ENCODE measurements at places on chromosomes 12 and 14. TPM values are rescaled to one million over a fixed set of nuclear protein-coding genes. Genes with fewer than 3 reads are reported as not detected.

- DNase-seq = no peak
These were observed 30.3 kb upstream of the TTC7B start for GRCh38 chr14:90846511-90846910.

DNA sequence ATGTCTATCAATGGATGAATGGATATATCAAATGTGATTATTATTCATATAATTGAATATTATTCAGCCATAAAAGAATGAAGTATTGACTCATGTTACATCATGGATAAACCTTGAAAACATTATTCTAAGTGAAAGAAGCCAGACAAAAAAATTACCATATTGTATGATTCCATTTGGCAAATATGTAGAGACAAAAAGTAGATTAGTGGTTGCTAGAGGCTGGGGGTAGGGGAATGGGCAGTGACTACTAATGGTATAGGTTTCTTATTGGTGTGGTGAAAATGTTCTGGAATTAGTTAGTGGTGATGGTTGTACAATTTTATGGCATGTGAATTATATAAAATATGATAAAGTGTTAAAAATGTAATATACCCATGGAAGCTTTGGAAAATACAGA, 31.8 kb upstream of the GNS start:
- DNase-seq = no peak

DNA sequence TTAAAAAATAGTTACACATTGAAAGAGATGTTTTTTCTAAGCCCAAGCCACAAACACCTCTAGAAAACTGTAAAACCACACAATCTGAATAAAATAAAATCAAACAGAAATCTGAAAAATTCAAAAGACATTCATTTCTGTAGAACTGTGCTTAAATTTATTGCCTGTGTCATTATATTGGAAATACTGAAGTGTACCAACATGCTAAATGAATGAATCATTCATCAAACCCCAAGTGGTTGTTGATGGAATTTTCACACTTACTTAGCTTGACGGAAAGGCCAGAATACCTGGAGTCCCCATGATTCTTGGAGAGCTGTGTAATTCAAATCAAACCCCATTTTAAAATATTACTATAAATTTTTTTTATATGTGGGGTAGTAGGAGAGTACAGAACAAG, 2.7 kb downstream of the KITLG start:
- no peak for DNase-seq

GRCh38 chr12:84641940-84642545, 270.6 kb downstream of the SLC6A15 start:
- DNase-seq = no peak

The PRIMA1 gene
- polyA plus RNA-seq = 1.5 TPM

The TMEM253 gene
- polyA plus RNA-seq = 1.3 TPM

DNA sequence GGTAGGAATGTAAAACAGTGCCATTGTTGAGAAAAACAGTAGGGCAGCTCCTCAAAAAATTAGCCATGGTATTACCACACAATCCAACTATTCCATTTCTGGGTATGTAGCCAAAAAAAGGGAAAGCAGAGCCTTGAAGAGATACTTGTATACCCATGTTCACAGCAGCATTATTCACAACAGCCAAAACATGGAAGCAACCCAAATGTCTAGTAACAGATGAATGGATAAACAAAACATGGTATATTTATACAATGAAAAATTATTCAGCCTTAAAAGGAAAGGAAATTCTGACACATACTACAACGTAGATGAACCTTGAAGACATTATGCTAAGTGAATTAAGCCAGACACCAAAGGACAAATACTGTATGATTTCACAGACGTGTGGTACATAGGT, 67.6 kb upstream of the GNG2 start:
- no peak for DNase-seq

The GYS2 gene
- polyA plus RNA-seq = 0.17 TPM

The FGD6 gene
- 13.9 TPM for polyA plus RNA-seq

The EIF2S3B gene
- polyA plus RNA-seq = 1.5 TPM

GRCh38 chr12:108335349-108336119, 3.6 kb downstream of the CMKLR1 start:
- no peak for DNase-seq

The SLC38A4 gene
- polyA plus RNA-seq = 27.1 TPM

DNA sequence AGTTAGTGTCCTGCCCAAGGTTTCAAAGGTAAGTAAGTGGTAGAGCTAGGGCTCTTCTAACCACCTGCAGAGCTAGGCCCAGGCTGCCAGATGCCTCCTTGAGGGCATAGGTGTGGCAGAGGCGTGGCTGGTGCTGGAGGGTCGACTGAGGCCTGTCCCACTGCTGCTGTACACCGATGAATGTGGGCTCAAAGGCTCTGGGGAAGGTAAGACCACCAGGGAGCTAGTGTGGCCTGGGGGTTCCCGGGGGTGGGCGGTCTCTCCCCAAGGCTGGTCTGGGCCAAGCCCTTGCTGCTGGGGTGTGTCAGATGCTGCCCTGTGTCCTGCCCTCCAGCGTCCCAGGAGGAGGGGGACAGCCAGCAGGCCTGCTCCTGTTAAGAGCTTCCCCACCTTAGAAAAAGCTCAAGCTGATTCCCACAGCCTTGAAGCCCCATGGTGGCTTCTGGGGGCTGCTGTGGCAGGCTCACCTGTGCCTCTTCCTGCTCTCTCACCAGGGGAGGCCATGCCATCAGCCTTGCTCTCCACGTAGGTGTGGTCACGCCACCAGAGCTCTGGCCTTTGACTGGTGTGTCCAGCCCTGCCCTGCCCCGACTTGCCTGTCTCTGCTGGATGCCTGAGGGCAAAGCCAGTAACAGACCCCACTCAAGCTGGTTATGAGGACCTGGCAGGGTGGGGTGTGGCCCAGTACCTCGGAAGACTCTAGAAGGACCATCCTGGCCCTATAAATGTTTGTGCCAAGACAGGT, 36.8 kb downstream of the SH2B3 start:
- DNase-seq = no peak

- no peak for DNase-seq
These were observed 37.2 kb downstream of the TNFAIP2 start for GRCh38 chr14:103160321-103161053.

DNA sequence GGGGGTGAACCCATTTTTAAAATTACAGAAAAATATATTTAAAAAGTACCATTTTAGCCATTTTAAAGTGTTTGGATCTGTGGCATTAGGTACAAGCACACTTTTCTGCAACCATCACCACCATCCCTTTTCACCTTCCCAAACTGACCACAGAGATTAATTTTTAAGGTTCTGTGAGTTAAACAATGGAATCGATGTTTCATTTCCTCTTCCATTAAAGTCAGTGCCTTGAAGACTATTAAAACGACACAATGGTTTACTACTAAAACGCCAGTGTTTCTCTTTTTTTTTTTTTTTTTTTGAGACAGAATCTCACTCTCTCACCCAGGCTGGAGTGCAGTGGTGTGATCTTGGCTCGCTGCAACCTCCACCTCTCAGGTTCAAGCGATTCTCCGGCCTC, 78.1 kb upstream of the GPR68 start:
- no peak for DNase-seq

DNA sequence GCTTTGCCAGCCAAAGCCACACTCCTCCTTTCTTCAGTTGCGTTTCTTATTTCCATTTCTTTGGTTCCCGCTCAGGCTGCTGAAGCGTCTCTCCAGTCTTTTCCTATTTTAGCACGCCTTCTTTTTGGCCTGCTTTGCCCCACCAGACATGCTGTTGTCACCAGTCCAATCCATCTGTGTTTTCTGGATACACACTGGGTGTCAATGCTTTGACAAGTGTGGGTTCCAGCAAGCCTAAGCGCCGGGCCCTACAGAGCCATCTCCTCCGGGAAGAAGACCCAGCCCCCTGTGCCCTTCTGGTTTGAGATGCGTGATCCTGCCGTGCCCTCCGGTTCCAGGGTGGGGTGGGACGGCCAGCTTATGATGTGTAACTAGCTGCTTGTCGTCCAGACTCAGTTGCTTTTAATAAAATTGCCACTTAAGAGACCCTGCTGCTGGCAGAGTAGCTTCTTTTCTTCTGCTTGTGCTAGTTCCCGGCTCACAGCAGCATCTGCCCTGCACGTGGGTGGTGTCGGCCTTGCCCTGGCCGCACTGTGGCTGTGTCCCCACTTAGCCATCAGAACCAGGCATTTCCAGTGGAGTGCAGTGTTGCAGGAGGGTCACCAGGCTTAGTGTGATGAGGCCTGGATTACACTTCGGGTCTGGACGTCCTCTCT, 29.7 kb downstream of the EML1 start:
- DNase-seq = no peak

The ACSM4 gene
- not detected for polyA plus RNA-seq

- DNase-seq = no peak
These were observed 2.4 kb upstream of the KRT8 start for GRCh38 chr12:52907092-52907810.

- DNase-seq = no peak
These were observed 69.2 kb upstream of the ARHGAP5 start for GRCh38 chr14:32007755-32008362.

- DNase-seq = no peak
These were observed 90.6 kb upstream of the RTL1 start for GRCh38 chr14:100994082-100994481.

DNA sequence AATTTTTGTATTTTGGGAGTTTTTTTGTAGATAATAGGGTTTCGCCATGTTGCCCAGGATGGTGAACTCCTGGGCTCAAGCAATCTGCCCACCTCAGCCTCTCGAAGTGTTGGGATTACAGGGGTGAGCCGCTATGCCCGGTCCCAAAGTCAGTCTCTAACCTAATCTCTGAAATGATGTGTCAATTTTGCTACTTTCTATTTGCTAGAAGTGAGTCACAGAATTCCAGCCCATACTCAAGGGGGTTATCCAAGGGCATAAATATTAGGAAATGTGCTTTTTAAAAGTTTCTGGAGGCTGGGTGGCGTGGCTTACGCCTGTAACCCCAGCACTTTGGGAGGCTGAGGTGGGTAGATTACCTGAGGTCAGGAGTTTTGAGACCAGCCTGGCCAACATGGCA, 40.5 kb downstream of the RESF1 start:
- no peak for DNase-seq

DNA sequence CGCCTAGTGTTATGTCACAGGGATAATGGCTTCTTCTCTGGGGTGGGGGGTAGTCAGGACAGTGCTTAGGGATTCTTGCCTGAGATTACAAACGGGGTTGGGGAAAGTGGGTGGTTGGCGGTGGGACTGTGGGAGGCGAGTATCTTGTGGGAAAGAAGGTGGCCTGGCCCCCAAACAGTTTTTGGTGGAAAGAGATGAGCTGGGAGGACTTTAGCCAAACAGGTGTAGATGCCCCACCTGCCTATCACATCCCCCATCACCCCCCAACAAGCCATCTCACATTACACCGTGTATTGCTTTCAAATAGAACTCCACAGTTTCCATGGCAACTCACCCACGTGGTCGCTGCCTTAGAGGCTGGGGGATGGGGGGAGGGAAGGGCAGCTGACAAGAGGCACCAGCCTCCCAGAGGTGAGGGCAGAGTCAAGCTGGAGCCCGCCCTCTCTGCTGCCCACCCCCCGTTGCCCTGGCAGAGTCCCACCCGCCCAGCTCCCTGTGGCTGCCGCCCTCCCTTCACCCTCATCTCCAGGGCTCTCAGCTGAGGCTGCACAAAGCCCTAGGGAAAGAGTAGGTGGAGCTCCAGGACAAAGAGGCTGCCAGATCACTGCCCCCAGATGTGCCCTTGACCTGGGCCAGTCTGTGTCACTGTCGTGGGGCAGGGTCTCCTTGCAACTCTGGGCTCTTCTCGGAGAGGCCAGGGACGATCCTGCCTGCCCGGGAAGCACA, 98.3 kb downstream of the LRRC74A start:
- DNase-seq = peak; percentile 94

DNA sequence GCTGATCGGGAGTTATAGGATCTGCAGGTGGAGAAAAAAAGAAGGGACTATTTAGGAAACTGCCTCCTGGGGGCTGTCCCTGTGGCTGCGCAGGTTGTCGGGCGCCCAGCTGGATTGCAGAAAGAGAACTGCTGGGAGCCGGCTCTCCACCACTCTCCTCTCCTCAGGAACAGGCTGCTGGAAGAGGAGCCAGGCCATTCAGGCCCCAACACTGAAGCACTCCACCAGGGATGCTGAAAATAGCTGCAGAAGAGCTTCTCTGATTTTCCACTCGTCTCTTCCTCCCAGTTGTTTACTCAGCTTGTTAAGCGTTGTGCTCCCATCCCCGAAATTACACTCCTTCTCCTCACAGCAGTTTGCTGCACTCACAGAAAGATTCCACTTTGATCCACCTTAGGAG, 347.3 kb downstream of the GLT1D1 start:
- no peak for DNase-seq

DNA sequence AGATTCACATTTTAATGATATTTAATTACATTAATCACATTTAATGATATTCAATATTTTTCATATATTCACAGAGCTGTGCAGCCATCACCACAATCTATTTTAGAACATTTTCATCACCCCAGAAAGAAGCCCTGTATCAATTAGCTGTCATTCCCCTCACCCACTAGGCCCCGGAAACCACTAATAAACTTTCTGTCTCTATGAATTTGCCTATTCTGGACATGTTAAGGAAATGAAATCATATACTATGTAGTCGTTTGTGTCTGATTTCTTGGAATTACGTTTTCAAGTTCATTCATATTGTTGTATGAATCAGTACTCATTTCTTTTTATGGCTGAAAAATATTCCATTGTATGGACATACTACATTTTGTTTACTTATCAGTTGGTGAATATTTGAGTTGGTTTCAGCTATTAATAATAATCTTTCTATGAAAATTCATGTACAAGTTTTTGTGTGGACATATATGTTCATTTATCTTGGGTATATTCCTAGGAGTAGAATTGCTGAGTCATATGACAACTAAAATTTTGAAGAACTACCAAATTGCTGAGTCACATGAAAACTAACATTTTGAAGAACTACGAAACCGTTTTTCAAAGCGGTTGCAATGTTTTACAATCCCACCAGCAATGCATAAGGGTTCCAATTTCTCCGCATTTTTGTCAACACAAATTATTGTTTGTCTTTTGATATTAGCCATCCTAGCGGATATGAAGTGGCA, 11.7 kb upstream of the OTOGL start:
- DNase-seq = no peak

GRCh38 chr12:120588948-120589930, 8.0 kb upstream of the POP5 start:
- no peak for DNase-seq

GRCh38 chr12:27095346-27095745, 13.0 kb upstream of the C12orf71 start:
- DNase-seq = peak; percentile 7

GRCh38 chr12:116354950-116355783, 77.7 kb upstream of the MED13L start:
- DNase-seq = no peak

DNA sequence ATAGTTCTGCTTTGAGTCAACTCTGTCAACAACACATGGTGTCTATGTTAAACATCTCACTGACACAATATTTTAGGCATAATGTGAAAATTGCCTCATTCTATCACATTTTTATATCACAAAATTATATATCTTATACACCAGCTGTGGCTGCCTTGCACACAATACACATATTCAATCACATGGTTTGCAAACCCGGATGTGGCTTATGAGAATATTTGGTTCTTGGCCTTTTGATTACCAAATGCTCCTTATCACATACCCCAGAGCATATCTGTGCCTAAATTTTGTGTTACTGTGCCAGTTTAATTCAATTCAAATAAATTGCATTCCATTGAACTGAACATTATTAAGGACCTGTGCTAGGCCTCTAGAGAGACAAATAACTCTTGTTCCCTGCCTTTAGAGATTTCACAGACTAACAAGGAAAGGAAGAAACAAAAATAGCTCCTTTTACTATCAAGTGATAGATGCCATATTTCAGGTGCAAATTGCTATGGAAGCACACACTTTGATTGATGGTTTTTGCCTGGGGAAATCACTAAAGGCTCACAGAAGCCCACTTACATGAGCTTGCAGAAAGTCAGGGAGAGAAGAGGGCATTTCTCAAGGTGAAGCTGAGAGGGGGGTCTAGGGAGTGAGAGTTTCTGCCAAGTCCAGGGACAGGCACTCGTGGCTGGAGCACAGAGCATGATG, 63.4 kb downstream of the PPP1R36 start:
- no peak for DNase-seq

The MTRFR gene
- 23.2 TPM for polyA plus RNA-seq
